ENCODE measurements at places on chromosomes 12 and 14. TPM values are rescaled to one million over a fixed set of nuclear protein-coding genes. Genes with fewer than 3 reads are reported as not detected.

- no peaks in the 10 kb centered on the region for H3K27me3 ChIP-seq
- no peaks in the 10 kb centered on the region for H3K36me3 ChIP-seq
- no peak for DNase-seq
- no peak overlapping the region for H3K4me3 ChIP-seq
- no peak overlapping the region for H3K27ac ChIP-seq
Observed at GRCh38 chr12:114744691-114745090, 60.7 kb upstream of the TBX3 start.

DNA sequence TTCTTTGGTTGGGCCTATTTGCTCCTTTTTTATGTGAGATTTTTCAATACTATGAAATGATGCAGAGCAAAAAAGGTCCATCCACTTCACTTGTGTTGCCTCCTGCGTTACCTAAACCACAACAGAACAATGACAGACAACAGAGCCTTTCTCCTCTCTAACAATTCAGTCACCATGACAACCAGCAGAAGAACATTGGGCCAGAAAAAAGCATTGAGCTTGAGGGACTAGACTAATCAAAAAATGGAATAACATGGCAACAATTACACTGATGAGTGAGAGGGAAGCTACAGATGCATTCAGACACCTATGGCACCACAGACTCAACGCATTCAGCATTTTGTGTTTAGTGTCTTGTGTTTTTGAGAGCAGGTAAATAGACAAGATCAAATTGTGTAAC, 44.6 kb upstream of the PTCSC3 start:
- DNase-seq, result peak; percentile 87
- H3K27me3 ChIP-seq, result no peaks in the 10 kb centered on the region
- no peak overlapping the region for H3K4me3 ChIP-seq
- no peak overlapping the region for H3K27ac ChIP-seq
- peaks cover 72% of the 10 kb centered on the region for H3K4me1 ChIP-seq
- H3K36me3 ChIP-seq, result no peaks in the 10 kb centered on the region

GRCh38 chr12:112938751-112939150, 477 bp downstream of the OAS3 start:
- H3K27ac ChIP-seq, result no peak overlapping the region
- no peaks in the 10 kb centered on the region for H3K36me3 ChIP-seq
- peak overlapping the region; percentile 46 for H3K4me3 ChIP-seq
- DNase-seq, result no peak

GRCh38 chr12:5581616-5582015, 149.7 kb downstream of the NTF3 start:
- no peak overlapping the region for H3K4me3 ChIP-seq
- H3K27ac ChIP-seq, result no peak overlapping the region
- DNase-seq, result no peak
- no peaks in the 10 kb centered on the region for H3K27me3 ChIP-seq

DNA sequence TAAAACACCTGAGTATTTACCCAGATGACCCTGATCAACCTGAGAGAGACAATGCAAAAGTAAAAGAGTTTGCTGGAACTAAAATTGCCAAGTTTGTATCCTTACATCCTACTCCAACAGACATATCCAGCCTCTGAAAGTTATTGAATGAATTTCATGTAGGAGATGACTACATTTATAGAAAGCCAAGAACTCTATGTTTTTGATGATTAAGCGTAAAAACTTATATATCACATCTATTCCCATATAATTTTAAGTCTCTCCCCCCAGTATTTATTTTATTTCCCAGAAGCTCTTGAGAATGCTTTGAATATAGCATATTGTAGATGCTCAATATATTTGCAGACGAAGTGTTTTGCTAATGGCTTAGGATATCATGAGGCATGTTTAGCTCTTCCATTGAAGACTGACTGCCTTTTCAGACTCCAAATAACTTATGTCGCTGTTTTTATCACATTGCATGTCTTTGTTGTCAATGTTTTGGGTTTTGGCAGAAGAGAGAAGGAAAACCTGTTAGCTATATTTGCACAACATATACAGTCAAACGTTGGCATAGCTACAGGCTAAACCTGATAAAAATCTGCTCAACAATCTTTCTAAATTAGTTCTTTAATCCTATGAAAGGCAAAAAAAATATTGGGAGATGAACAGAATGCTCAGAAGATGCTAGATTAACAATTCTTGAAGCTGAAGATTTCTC, 213.6 kb downstream of the DIO2 start:
- no peak for DNase-seq
- peaks cover 13% of the 10 kb centered on the region for H3K4me1 ChIP-seq
- no peak overlapping the region for H3K27ac ChIP-seq
- no peaks in the 10 kb centered on the region for H3K36me3 ChIP-seq

GRCh38 chr14:95185033-95185766, 27.9 kb upstream of the DICER1 start:
- H3K4me1 ChIP-seq, result peaks cover 9% of the 10 kb centered on the region
- no peaks in the 10 kb centered on the region for H3K27me3 ChIP-seq
- H3K4me3 ChIP-seq, result no peak overlapping the region
- no peaks in the 10 kb centered on the region for H3K36me3 ChIP-seq

GRCh38 chr12:99847936-99848335, 136.8 kb downstream of the ANKS1B start:
- H3K27me3 ChIP-seq, result no peaks in the 10 kb centered on the region
- H3K4me3 ChIP-seq, result no peak overlapping the region
- no peak overlapping the region for H3K27ac ChIP-seq
- no peaks in the 10 kb centered on the region for H3K4me1 ChIP-seq
- no peak for DNase-seq

GRCh38 chr12:64427988-64428387, 23.8 kb downstream of the XPOT start:
- H3K27me3 ChIP-seq, result no peaks in the 10 kb centered on the region
- no peak overlapping the region for H3K27ac ChIP-seq
- no peak for DNase-seq
- no peak overlapping the region for H3K4me3 ChIP-seq
- H3K4me1 ChIP-seq, result no peaks in the 10 kb centered on the region
- H3K36me3 ChIP-seq, result peaks cover 32% of the 10 kb centered on the region

DNA sequence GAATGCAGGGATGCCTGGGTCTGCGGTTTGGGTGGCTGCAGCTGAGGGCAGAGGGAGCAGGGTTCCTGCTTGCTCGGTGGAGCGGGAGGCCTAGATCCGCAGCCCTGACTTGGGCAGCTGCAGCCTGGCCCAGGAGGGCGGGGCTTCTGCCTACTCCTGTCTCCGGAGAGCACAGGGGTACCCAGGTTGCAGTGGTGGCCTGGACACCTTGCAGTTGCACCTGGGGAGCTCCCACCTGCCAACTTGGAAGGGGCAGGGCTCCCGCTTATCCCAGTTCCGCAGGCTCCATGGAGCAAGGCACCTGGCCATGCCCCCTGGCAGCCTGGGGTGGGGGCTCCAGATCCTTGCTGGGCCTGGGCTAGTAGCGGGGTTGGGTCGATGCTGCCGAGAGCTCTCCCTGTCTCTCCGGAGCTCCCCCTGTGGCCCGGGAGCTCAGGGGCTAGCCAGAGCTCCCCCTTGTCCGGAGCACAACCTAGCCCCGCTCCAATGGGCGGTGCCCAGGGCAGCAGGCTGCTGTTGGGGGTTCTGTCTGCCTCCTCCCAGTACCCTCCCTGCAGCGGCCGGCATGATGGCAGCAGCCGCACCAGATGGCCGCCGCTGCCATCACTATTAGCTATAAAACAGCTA, 136.4 kb downstream of the PTPRR start:
- H3K4me1 ChIP-seq, result no peaks in the 10 kb centered on the region
- no peaks in the 10 kb centered on the region for H3K27me3 ChIP-seq
- DNase-seq, result no peak
- no peak overlapping the region for H3K27ac ChIP-seq
- H3K36me3 ChIP-seq, result no peaks in the 10 kb centered on the region

GRCh38 chr14:20680363-20680762, 4.0 kb upstream of the RNASE4 start:
- no peaks in the 10 kb centered on the region for H3K36me3 ChIP-seq
- no peak for DNase-seq
- H3K27ac ChIP-seq, result no peak overlapping the region
- H3K4me3 ChIP-seq, result peak overlapping the region; percentile 77

DNA sequence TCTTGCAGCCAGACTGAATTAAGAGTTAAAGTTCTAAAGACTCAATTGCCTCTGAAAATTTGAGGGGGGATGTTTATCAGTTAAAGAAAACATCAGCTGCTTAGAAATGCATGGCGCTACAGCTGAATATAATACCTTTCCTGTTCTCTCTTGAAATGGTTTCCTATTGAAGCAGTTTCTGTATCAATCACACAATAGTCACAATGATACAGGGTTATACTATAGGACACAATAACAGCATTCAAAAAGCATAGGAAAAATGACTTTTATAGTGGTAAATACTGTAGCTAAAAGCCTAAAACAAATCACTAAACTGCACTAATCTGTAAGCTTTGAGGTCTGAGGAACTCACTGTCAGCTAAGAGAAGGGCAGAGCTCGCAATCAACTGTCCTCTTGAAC, 15.2 kb downstream of the MDGA2 start:
- no peak overlapping the region for H3K4me3 ChIP-seq
- H3K4me1 ChIP-seq, result no peaks in the 10 kb centered on the region
- DNase-seq, result no peak
- no peak overlapping the region for H3K27ac ChIP-seq
- H3K27me3 ChIP-seq, result peaks cover 6% of the 10 kb centered on the region

DNA sequence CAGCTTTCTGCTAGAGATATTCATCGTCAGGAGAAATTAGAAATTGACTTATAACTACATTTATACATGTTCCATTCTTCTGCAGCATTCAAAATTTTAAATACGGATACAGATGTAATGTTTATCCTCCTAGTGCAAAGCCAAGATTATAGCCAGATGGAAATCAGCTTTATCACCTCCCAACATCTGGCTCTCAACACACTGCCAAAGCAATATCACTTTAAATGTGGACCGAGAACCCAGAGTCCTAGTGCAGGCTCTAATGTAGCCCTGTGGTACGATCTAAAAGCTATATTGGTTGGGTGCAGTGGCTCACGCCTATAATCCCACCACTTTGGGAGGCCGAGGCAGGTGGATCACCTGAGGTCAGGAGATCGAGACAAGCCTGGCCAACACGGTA, 6.5 kb downstream of the MLH3 start:
- DNase-seq, result no peak
- no peaks in the 10 kb centered on the region for H3K27me3 ChIP-seq
- H3K4me1 ChIP-seq, result no peaks in the 10 kb centered on the region
- H3K4me3 ChIP-seq, result no peak overlapping the region

PTPRQ gene
- 0.07 TPM for total RNA-seq

TAPBPL gene
- not detected for total RNA-seq

C1QL4 gene
- total RNA-seq, result 2.8 TPM

GLIPR1L1 gene
- total RNA-seq, result not detected

MAGOHB gene
- 53.5 TPM for total RNA-seq

FLRT2 gene
- 8.7 TPM for total RNA-seq

Data from neural progenitor cell (in vitro differentiated cells).